ENCODE measurements at places on chromosomes 12 and 14.

GRCh38 chr12:48736456-48736855, 19.9 kb upstream of the CCNT1 start:
- no peak for DNase-seq

GRCh38 chr12:73465106-73465505, 1072.5 kb upstream of the ATXN7L3B start:
- no peak for DNase-seq

DNA sequence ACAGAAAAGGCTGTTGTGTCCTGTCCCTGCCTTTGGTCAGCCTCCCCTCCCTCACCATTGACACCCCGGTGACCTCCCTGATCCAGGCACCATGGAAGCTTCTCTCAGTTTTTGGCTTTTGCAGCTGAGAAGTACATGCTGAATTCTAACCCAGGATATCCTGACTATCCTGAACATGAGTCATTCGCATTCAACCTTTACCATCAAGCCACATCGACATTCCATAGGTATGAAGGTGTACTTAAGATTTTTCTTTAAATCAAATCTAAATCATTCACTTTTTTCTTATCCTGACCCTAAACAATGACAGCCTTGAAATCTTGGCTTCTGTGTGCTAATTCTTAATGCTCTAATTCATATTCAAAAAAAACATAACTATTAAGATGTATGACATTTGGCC, 8.7 kb upstream of the KRT78 start:
- no peak for DNase-seq

DNA sequence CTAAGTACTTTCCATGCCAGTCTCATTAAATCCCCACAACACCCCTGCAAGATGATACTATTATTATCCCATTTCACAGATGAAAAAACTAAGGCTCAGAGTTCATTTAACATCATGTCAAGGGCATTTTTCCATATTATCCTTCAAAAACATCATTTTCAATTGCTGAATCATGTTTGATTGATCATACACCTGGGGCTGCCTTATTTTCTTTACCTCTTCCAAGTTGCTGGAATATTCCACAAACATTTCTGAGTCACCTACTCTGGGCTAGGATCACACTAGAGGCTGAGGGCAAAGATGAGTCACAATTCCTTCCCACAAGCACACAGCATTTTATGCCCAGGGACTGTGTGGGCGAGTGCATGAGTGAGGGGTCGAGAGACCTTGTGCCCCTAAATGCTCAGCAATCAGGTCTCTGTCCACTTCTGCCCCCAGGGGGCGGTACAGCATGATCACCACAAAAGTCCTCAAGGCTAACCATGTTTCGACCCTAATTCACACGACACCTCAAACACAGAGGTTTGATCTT, 14.1 kb upstream of the TMEM119 start:
- no peak for DNase-seq

- DNase-seq, result no peak
Observed at GRCh38 chr12:120639771-120640721, at the start of gene CABP1. CABP1 (plus strand) TSS chr12:120640626; CDS start chr12:120640686, 60 bp downstream.

GRCh38 chr14:101579372-101580080, 18.2 kb downstream of the DIO3 start:
- DNase-seq, result no peak

GRCh38 chr12:23415180-23415579, 534.3 kb downstream of the SOX5 start:
- DNase-seq, result no peak

DNA sequence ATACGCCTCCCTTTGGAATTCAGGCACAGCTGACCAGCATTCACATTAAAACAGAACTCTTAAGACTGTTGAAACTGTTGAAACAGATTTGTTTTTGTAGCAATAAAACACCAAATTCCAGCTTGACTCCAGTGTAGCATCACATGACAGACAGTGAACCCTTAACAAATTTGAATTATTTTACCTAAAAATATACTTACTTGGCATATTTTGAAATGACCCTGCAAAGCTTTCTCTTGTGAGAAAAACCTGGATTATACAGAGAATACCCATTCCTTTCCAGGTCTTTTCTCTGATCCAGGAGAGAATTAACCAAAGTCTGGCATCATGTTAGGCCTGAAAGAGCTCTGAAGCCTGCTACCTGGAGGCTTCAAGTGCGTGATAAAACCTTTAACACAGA, 410.3 kb downstream of the FOXG1 start:
- DNase-seq, result no peak

DNA sequence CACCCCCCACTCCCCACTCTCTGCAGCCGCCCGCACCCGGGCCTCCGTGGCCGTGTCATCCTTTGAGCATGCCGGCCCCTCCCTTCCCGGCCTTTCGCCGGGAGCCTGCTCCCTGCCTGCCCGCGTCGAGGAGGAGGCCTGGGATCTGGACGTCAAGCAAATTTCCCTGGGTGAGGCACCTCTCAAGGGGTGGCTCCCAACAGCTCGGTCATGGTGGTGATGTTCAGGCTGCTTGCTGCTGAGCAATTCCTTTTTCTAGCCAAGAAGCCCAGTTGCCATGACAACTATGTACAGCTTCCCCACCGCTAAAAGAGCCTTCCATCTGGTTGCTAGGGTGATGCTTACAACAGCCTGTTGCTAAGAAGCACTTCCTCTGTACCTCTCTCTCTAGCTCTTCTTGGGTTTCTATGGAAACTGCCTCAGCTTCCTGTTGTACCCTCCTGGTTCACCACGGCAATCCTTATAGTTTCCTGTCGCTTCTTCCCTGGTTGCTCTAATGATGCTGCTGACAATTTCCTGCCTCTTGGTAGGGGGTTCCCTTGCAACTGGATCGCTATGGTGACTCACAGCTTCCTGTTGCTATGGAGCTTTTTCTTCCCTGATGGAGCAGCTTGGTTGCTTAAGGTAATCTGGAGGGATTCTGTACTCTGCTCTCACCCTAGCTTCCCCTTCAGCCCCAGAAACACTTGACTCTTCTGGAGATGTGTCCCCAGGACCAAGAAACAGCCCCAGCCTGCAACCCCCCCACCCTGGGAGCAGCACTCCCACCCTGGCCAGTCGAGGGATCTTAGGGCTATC, 11.0 kb downstream of the ZNF219 start:
- DNase-seq, result no peak

- DNase-seq, result no peak
Observed at GRCh38 chr14:86505808-86506207, 975.9 kb downstream of the FLRT2 start.
